ENCODE measurements at places on chromosomes 4 and X. TPM values are rescaled to one million over a fixed set of nuclear protein-coding genes. Genes with fewer than 3 reads are reported as not detected.

The NBDY gene
- total RNA-seq, result 62.5 TPM

The RHOXF1 gene
- total RNA-seq, result not detected

The TREX2 gene
- total RNA-seq, result 2.5 TPM

DNA sequence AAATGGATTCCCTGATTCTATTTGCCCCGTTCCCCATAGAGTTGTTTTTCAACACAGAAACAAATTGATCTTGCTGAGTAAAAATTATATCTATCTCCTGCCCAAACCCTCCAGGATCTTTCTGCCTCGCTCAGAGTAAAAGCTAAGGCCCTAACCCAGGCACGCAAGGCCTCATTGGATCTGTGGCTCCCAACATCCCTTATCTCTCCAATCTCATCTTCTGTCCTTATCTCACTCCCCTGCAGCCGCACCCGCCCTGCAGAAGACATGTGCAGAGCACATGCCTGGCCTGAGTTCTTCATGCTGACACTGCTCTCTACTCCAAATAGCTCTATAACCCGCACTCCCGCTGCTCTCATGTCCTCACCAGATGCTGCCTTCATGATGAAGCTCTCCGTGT lies 543.8 kb upstream of the ZFP42 start:
- DNase-seq, result no peak

- no peak for DNase-seq
Observed at GRCh38 chrX:20980426-20980825, 393.8 kb upstream of the CNKSR2 start.

DNA sequence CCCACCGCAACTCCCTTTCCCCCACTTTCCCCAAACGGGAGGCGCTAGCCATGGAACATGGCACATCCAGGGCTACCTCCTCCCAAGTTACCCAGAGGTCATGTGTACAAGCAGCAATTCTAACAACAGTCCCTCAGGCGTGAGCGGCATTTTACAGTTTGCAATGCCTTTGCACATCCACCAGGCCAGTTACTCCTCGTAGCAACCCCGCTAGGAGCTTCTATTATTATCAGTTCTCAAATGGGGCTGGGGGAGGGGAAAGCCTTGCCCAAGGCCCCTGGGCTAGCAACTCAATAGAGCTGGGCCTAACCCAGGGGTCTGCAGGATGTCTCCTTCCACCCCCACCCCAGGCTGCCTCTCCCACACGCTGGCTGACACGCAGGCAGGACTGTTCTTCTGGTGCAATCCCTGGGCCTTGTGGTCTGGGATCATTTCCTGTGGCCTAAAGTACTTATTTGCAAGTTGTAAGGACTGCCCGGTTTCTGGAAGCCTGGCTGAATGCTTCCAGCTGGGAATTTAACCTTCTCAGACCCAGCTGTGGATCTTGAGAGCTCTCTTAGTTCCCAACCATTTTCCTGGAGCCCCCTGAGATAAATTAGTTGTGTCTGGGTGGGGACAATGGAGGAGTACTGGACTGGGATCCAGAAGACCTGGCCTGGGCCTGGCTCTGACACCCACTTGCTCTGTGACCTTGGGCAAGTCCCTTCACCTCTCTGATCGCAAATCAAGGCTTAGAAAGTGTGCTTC lies 27.7 kb downstream of the PJA1 start:
- DNase-seq, result no peak
